ENCODE measurements at places on chromosomes 16 and 17. TPM values are rescaled to one million over a fixed set of nuclear protein-coding genes. Genes with fewer than 3 reads are reported as not detected.

- no peaks in the 10 kb centered on the region for H3K4me1 ChIP-seq
- no peak overlapping the region for H3K4me3 ChIP-seq
- no peaks in the 10 kb centered on the region for H3K27me3 ChIP-seq
- no peaks in the 10 kb centered on the region for H3K36me3 ChIP-seq
- H3K27ac ChIP-seq = no peak overlapping the region
These were observed 14.5 kb downstream of the RHBDL3 start for GRCh38 chr17:32279891-32280716.

- H3K4me3 ChIP-seq = no peak overlapping the region
- H3K4me1 ChIP-seq = no peaks in the 10 kb centered on the region
- H3K27me3 ChIP-seq = no peaks in the 10 kb centered on the region
- DNase-seq = no peak
These were observed 67.3 kb downstream of the RBFOX3 start for GRCh38 chr17:79543531-79543930.

DNA sequence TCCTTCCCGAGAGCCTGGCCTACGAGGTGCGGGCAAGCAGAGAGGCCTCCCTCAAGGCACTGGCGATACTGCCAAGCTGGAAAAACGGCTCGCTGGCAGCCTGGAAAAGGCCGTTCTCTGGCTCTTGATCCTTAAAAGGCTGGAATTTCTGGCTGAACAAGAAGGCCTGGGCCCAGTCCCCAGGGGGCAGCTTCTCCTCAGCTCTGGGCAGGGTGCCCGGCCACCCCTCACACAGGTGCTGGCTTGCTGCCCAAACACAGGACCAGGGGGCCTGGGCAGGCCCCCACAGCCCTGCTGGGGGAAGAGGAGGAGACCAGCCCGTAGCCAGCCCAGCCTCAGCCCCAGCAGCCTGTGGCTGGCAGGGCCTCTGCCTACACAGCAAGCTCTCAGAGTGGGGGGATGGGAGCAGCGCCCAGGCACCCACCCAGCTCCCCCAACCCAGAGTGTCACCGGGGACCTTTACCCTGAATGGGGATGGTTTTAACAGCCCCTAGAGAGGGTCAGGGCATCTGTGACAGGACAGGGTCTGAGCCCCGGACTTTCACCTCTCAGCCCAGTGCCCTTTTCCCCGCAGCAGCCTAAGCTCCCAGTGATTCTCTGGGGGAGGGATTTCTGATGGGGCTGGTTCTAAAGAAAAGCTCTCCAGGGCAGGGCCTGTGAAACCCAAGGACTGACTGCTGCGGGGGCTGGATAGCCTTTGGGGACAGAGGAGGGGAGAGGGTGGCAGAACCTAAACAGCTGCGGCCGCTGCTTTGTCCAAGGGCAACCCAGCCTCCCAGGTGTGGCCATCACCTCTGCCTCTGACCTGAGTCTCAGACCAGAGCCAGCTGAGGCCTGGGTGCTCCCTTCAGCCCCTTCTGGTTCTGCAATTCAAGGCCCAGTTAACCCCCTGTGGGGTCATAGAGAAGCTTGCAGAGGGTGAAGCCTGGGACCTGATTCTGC is 38.6 kb upstream of the TOB1 start:
- peaks cover 71% of the 10 kb centered on the region for H3K4me1 ChIP-seq
- H3K27me3 ChIP-seq = no peaks in the 10 kb centered on the region
- H3K27ac ChIP-seq = peak overlapping the region; percentile 61

GRCh38 chr16:58126451-58126961 is 2.7 kb downstream of the CFAP20 start:
- peaks cover 10% of the 10 kb centered on the region for H3K36me3 ChIP-seq
- peak overlapping the region; percentile 80 for H3K4me3 ChIP-seq
- no peak for DNase-seq

- peaks cover 79% of the 10 kb centered on the region for H3K27me3 ChIP-seq
- H3K27ac ChIP-seq = no peak overlapping the region
These were observed 4.7 kb downstream of the DLX3 start for GRCh38 chr17:49990331-49990730.

DNA sequence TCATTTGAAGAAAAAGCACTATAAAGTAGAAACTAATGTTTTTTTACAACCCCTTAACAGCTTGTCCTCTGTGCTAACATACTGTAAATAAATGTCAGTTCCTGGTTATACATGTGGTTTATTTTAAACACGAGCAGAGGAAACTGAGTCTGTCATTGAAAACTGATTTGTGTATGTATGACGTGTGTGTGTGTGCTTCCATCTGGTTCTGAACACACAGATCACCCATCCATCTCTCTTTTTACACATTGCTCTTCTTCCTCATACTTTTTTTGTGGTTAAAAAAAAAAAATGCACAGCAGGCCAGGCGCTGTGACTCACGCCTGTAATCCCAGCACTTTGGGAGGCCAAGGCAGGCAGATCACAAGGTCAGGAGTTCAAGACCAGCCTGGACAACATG is 49.5 kb downstream of the ZNF423 start:
- H3K4me3 ChIP-seq = no peak overlapping the region
- H3K27ac ChIP-seq = no peak overlapping the region
- no peaks in the 10 kb centered on the region for H3K36me3 ChIP-seq
- no peaks in the 10 kb centered on the region for H3K27me3 ChIP-seq
- no peak for DNase-seq

DNA sequence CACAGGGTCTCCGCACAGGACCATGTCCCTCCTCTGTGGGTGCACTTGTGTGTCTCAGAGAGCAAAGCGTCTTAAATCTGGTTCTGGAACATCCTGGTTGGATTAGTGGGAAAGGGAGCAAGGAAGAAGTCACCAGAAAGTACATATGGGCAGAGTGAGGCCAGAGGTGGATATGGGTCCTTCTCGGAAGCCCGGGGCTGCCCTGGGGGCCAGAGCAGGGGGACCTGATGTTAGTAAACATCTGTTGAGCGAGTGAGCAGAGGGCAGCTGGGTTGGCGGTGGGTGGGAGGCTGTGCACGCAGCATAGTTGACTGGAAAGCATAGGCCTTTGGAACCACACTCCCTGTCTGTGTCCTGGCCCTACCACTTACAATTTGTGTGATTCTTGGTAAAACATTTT is 22.7 kb downstream of the UNC13D start:
- H3K4me1 ChIP-seq = peaks cover 21% of the 10 kb centered on the region
- no peaks in the 10 kb centered on the region for H3K27me3 ChIP-seq

GRCh38 chr17:1882836-1883235 is 53.0 kb downstream of the RPA1 start:
- H3K36me3 ChIP-seq = peaks cover 63% of the 10 kb centered on the region
- peak; percentile 40 for DNase-seq
- H3K27me3 ChIP-seq = no peaks in the 10 kb centered on the region
- H3K4me1 ChIP-seq = peaks cover 8% of the 10 kb centered on the region
- H3K27ac ChIP-seq = no peak overlapping the region

GRCh38 chr17:49327835-49328784 is 33.9 kb downstream of the ZNF652 start:
- no peak overlapping the region for H3K4me3 ChIP-seq
- no peak for DNase-seq
- no peak overlapping the region for H3K27ac ChIP-seq
- peaks cover 52% of the 10 kb centered on the region for H3K4me1 ChIP-seq
- no peaks in the 10 kb centered on the region for H3K27me3 ChIP-seq

GRCh38 chr16:49181791-49182518 is 99.7 kb downstream of the CBLN1 start:
- H3K27me3 ChIP-seq = no peaks in the 10 kb centered on the region
- H3K4me1 ChIP-seq = no peaks in the 10 kb centered on the region
- H3K27ac ChIP-seq = no peak overlapping the region
- H3K36me3 ChIP-seq = no peaks in the 10 kb centered on the region
- no peak for DNase-seq

DNA sequence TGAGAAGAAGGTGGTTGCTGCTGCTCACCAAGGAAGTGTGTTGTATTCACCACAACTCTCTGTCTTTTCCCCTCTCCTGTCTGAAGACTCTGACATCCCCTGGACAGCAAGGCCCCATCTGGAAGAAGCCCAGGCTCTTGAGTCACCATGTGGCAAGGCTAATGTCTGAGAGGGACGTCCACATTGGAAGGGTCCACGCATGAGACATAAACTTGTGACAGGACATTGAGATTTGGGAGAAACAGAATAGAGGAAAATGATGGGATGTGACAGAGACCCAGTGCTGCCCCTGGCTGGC is 176.5 kb downstream of the IRF8 start:
- no peaks in the 10 kb centered on the region for H3K36me3 ChIP-seq
- no peaks in the 10 kb centered on the region for H3K4me1 ChIP-seq
- no peak for DNase-seq
- no peak overlapping the region for H3K4me3 ChIP-seq
- no peak overlapping the region for H3K27ac ChIP-seq

- no peak overlapping the region for H3K4me3 ChIP-seq
- no peaks in the 10 kb centered on the region for H3K4me1 ChIP-seq
- H3K27me3 ChIP-seq = no peaks in the 10 kb centered on the region
- no peak overlapping the region for H3K27ac ChIP-seq
- H3K36me3 ChIP-seq = no peaks in the 10 kb centered on the region
These were observed 249.6 kb downstream of the RBFOX3 start for GRCh38 chr17:79361221-79361734.

- DNase-seq = no peak
- no peak overlapping the region for H3K27ac ChIP-seq
- no peaks in the 10 kb centered on the region for H3K27me3 ChIP-seq
- H3K4me1 ChIP-seq = peaks cover 3% of the 10 kb centered on the region
- H3K36me3 ChIP-seq = peaks cover 7% of the 10 kb centered on the region
- no peak overlapping the region for H3K4me3 ChIP-seq
These were observed 29.5 kb downstream of the WWOX start for GRCh38 chr16:78128913-78129312.

- H3K4me1 ChIP-seq = peaks cover 49% of the 10 kb centered on the region
- no peak for DNase-seq
- H3K27me3 ChIP-seq = no peaks in the 10 kb centered on the region
- peaks cover 10% of the 10 kb centered on the region for H3K36me3 ChIP-seq
- no peak overlapping the region for H3K4me3 ChIP-seq
- peak overlapping the region; percentile 38 for H3K27ac ChIP-seq
These were observed 37.2 kb downstream of the HAPSTR1 start for GRCh38 chr16:9128346-9129342.

DNA sequence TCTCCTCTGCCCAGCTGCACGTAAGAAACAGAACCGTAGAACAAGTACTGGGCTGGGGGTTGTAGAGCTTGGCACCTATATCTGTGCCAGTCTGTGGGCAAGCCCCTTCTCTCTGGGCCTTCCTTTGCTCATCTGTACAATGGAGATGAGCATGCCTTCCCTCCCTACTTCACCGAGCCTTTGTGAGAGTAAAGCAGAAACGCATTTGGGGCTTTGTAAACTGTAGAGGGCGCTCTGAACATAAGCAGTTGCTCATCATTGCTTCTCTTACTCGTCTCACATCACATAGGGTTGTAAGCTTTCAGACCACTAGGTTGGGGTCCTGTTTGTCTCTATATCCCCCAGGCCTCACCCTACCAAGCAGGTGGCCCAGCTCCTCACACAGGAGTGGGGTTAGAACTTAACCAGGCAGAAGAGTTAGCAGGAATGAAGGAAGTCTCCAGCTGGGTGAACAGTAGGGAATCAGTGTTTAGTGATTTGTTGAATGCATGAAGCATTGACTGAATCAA is 15.1 kb downstream of the SAMD14 start:
- H3K27ac ChIP-seq = no peak overlapping the region
- H3K36me3 ChIP-seq = no peaks in the 10 kb centered on the region
- H3K4me3 ChIP-seq = no peak overlapping the region
- peak; percentile 60 for DNase-seq

- peaks cover 45% of the 10 kb centered on the region for H3K36me3 ChIP-seq
- H3K27me3 ChIP-seq = no peaks in the 10 kb centered on the region
- DNase-seq = no peak
- H3K4me3 ChIP-seq = no peak overlapping the region
These were observed 60.3 kb upstream of the CORO6 start for GRCh38 chr17:29682987-29683386.

GRCh38 chr17:18379246-18380146 is 1.9 kb downstream of the EVPLL start:
- H3K27ac ChIP-seq = no peak overlapping the region
- H3K4me3 ChIP-seq = no peak overlapping the region
- DNase-seq = no peak
- H3K36me3 ChIP-seq = no peaks in the 10 kb centered on the region
- H3K27me3 ChIP-seq = peaks cover 11% of the 10 kb centered on the region

GRCh38 chr17:16515933-16516332 is 23.9 kb upstream of the LRRC75A start:
- peaks cover 26% of the 10 kb centered on the region for H3K4me1 ChIP-seq
- no peak for DNase-seq
- peaks cover 26% of the 10 kb centered on the region for H3K27me3 ChIP-seq
- H3K36me3 ChIP-seq = no peaks in the 10 kb centered on the region

DNA sequence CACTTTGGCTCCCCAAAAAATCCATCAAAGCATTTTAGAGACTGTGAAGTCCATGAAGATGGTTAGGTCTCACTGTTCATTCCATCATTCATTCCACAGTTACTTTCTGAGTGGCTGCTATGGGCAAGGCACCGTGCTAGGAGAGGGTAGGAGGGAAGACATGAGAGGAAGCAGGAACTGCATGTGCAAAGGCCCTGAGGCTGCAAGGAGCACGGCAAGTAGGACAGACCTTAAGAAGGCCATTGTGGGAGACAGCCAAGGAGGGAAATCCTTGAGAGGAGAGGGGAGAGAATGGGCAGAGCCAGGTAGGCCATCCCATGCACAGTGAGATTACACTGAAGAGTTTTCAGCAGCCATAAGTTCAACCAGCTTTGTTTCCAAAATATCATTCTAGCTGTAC is 196.2 kb upstream of the DYNLRB2 start:
- H3K4me3 ChIP-seq = no peak overlapping the region
- H3K27ac ChIP-seq = no peak overlapping the region
- DNase-seq = no peak
- peaks cover 2% of the 10 kb centered on the region for H3K27me3 ChIP-seq
- H3K4me1 ChIP-seq = no peaks in the 10 kb centered on the region

DNA sequence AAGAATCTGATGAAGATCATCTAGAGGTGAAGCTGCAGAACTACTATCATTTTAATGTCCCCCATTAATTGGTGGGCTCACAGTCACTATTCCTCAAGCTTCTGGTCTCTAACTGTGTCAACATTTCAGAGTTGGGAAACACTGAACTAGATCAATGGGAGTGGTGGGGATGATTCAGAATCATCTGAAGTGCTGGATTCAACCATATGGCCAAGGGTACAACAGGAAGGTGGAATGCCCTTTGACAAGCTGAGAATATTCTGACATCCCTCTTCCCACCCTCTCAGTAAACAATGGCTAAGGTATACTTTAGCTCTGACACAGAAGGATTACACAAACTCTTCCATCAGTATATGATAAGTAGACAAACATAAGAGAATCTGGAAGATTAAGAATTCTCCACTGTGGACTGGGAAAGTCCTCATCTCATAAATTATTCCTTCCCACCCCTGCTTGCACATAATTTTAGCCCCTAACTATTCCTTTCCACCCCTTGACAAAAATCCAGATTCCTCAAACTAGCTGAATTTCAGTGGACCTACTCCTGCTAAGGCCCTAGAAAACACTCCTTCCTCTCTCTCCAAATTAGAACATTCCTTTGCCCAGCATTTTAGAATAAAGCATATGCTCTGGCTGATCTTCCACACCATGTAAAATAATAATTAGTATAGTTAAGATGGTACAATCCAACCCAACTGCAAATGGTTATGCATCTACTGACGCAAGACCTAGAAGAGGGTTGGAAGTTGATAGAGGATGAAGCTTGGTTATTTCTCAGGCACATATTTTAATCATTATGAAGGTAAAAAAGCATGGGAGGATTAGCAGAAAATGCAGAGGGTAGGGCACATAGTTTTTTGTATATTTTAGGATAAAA is 16.3 kb upstream of the RFFL start:
- H3K36me3 ChIP-seq = peaks cover 22% of the 10 kb centered on the region
- H3K27me3 ChIP-seq = no peaks in the 10 kb centered on the region
- peaks cover 69% of the 10 kb centered on the region for H3K4me1 ChIP-seq

Gene BFAR
- 68.3 TPM for total RNA-seq

Gene KRT39
- total RNA-seq = not detected

Gene GAS2L2
- total RNA-seq = not detected

Gene KCNH4
- 0.15 TPM for total RNA-seq

Gene GAS7
- total RNA-seq = 0.44 TPM
